ENCODE measurements at places on chromosomes 16 and 17.

GRCh38 chr17:4980644-4981216 is 6.7 kb downstream of the CAMTA2 start:
- DNase-seq, result peak; percentile 54

DNA sequence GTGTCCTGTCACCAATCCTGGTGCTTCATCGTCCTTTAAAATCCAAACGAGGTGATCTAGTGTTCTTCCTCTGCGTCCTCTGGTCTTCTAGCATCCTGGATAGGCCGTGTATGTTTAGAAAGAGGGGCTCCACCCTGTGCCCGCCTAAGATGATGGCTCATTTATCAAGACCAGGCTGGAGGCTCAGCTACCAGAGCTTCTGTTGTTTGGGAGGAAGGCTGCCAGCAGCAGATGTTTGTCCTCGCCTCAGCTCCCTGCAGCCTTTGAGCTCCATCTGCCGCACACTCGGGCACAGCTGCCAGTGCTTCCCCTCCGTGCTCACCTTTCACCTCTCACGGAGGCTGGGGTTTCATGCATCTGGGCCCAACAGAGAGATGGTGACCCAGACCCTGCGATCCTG is 954.7 kb upstream of the RBFOX1 start:
- DNase-seq, result no peak

- no peak for DNase-seq
Observed at GRCh38 chr16:74760007-74760767, 14.4 kb downstream of the FA2H start.

- peak; percentile 72 for DNase-seq
Observed at GRCh38 chr17:42886283-42887176, 14.1 kb upstream of the G6PC1 start.

GRCh38 chr17:81999587-81999975 is 22.2 kb downstream of the ASPSCR1 start:
- peak; percentile 83 for DNase-seq

DNA sequence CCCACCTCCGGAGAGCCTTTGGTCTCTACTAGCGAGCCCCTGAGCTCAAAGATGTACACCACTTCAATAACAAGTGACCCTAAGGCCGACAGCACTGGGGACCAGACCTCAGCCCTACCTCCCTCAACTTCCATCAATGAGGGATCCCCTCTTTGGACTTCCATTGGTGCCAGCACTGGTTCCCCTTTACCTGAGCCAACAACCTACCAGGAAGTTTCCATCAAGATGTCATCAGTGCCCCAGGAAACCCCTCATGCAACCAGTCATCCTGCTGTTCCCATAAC is 702 bp downstream of the SPN start:
- DNase-seq, result no peak

- no peak for DNase-seq
Observed at GRCh38 chr16:24291932-24292331, 35.8 kb downstream of the CACNG3 start.

DNA sequence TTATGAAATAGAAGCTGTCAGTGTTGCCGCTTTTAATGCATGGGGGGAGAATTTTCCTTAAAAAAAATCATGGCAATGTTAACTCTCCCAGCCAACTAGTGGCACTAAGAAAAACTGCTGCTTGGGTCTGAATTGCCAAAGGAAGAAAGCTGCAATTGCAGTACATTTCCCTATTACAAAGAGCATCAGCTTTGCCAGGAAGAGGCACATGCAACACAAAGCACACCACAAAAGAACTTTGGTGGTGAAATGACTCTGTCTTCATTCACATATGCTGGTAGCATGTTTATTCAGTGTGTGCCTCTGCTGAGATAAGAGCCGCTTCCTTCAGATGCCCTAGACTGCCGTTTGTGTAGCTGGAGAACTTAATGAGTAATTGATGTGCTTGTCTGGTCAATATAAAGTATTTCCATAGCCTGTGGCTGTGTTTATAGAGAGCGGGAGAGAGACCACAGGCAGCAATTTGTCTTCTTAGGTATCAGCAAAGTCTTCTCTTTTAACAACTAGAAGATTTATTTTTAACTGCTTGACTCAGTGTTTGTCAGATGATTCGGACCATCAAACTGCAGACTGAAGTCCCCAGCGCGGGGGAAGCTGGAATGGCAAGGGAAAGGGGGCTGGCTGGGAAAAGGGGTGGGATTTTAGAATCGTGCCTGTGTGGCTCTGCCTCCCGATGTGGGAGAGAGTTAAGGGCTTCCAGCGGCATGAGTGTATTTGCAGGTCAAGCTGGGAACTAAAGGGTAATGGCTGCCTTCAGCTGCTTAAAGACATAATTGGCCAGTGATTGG is 115.1 kb downstream of the MRTFB start:
- DNase-seq, result no peak

DNA sequence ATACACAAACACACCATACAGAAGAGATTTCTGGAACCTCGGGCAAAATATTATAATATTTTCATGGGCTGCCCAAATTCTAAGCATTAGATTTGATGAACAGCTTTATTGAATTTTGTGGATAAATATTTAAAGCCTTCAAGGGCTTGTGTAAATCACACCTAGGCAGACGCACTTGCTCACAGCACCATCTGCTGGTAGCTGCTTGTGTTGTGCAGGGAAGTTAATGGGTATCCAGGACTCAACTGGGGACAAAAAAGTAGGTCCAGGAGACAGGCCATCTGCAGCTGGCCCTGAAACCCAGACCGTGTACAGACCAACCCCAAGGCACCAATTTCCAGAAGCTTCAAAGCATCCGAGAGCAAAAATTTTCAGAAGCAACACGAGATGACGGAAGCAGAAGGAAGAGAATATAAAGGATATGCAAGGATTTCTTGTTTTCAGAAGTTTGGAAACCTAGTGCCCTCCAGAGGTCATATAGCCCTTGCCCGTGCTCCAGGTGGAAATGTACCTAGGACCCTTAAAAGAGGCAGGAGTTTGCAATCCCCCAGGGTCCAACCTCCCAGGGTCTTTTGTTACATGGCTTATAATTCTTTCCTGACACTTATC is 140.0 kb downstream of the CHD9NB start:
- DNase-seq, result peak; percentile 78
